ENCODE measurements at places on chromosomes 6 and 20. TPM values are rescaled to one million over a fixed set of nuclear protein-coding genes. Genes with fewer than 3 reads are reported as not detected.

DNA sequence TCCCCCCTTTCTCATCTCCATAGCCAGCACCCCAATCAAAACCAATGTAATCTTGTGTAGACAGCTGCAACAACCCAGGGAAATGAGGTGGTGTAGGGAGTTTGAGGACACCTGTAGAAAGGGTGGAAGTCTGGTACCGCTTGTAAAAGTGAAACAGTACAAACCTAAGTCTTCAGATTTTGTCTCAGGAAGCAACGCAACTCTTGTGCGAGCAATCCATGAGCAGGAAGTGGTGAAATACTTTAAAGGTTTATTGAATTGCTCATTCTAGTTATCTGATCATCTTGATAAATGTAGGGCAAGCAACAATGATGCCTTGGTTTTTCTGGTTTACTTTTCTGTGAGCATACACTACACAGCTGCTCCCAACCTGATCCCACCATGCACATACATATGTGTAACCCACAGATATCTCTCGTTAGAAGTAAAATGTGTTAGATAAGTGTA, 71.1 kb upstream of the THEMIS start:
- no peak for DNase-seq

GRCh38 chr6:109165392-109165974, 70.2 kb downstream of the CEP57L1 start:
- DNase-seq, result no peak

- no peak for DNase-seq
Measured at GRCh38 chr20:53579581-53580375, 13.9 kb downstream of the ZNF217 start.

DNA sequence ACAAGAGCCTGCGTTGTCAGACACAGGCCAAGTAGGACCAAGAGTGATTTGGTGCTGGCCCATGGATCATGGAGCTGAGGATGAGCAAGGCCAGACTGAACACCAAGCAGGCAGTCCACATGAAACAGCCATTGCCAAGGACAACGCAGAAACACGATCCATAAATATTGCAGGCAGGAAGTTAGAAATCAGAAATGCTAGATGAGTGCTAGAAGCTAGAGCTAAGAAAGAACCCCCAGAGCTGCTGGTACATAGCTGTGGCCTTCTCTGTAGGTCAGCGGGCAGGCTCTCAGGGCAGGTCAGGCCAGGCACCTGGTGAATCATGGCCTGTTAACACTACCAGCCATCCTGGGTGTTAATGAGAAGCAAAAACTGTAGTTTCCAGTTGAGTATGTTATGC, 119.7 kb downstream of the ALDH8A1 start:
- DNase-seq, result no peak

The MTHFD1L gene
- 3.1 TPM for total RNA-seq

The PI16 gene
- total RNA-seq, result 25.9 TPM

DNA sequence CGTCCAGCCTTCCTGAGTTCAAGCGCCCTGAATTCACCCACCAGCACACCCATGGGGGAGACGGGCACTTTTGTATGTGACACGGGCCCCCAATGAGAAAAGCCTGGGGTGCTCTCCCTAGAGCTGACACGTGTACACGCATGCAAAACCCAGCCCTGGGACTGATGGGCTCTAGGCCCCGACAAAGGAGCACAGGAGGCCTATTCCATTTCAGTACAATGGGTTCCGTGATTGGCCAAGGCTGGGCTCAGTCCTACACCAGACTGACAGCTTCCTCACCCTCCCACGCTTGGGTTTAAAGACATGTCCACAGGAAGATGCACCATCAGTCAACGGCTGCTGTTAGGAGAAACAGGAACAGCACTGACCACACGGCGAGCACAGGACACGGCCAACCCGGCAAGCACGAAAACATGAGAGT, 8.8 kb downstream of the ZBTB46 start:
- DNase-seq, result no peak

The MEP1A gene
- not detected for total RNA-seq

DNA sequence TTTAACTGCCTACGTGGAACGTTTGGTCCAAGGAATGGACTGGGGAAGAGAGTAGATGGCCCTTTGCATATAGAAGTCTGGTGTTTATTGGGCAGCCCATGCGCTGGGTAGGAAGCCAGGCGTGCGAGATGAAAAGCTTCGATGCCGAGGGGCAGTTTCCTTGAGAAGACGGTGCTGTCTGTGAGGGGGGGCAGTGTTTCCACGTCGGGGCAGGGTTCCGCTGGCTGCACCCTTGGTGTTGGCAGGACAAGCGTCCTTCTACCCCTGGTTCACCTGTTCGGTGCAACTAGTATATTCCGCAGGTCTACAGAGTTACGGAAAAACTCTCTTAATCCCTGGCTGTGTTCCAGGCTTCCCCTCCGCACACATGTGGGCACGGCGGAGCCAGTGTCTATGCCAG, 88.2 kb downstream of the SMOC2 start:
- DNase-seq, result no peak

DNA sequence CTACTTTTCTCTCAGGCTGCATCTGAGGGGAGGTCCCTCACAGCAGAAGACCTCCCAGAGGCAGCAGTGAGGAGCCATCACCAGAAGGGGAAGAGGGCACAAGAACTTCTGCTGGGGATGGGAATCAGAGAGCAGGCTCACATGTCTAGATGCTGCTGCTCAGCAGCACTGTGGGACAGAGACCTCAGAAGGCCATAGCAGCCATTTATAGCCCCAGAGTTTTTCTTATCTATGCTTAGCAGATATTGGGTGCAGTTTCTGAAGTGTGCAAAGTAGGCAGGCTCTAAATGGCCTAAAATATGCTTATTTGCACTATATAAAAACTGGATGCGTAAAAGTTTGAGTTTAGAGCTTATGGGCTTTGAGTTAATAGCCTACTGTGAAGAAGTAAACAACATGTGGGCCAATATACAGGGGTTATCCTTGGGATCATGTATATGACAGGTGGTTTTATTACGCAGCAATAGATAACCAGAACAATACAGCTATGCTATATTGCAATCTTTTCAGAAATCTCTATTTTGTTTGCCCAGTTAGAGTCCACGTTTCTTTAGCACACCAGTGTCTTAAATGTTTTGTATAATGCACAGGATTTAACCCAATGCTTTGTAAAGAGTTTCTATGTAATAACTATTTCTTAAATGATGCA, 60.2 kb upstream of the TMEM244 start:
- no peak for DNase-seq

- no peak for DNase-seq
Measured at GRCh38 chr6:3911130-3911529, 62.0 kb downstream of the FAM50B start.

GRCh38 chr6:81606965-81607381, 145.5 kb downstream of the TENT5A start:
- no peak for DNase-seq
